Mesangial cell (primary cell): ENCODE measurements at places on chromosomes 7 and 10. TPM values are rescaled to one million over a fixed set of nuclear protein-coding genes. Genes with fewer than 3 reads are reported as not detected.

TLX1 gene
- total RNA-seq = not detected in 2 replicates

DGKI gene
- total RNA-seq = 3.4 and 13.4 TPM in 2 replicates

TMEM196 gene
- under 0.01 and 0.13 TPM in 2 replicates for total RNA-seq

LLCFC1 gene
- not detected in 2 replicates for total RNA-seq

CUZD1 gene
- 0.16 and 0.51 TPM in 2 replicates for total RNA-seq

LEP gene
- not detected in 2 replicates for total RNA-seq

PDGFA gene
- 41.6 and 50.0 TPM in 2 replicates for total RNA-seq

SRPK2 gene
- total RNA-seq = 19.1 and 19.9 TPM in 2 replicates

NEUROD6 gene
- not detected in 2 replicates for total RNA-seq

DPP6 gene
- 0.25 TPM in 1 of 2 replicates, not detected in the other for total RNA-seq

IGF2BP3 gene
- total RNA-seq = 27.7 and 39.0 TPM in 2 replicates

EMX2 gene
- 2.3 and 7.2 TPM in 2 replicates for total RNA-seq

CPA4 gene
- total RNA-seq = 40.3 and 40.9 TPM in 2 replicates

ARMS2 gene
- not detected in 2 replicates for total RNA-seq

GIMAP4 gene
- not detected in 2 replicates for total RNA-seq

RADIL gene
- total RNA-seq = 0.63 and 1.3 TPM in 2 replicates

CDC14C gene
- 0.13 TPM in 1 of 2 replicates, not detected in the other for total RNA-seq

HERC4 gene
- total RNA-seq = 16.7 and 21.5 TPM in 2 replicates

TRIM73 gene
- total RNA-seq = 0.89 TPM in 1 of 2 replicates, not detected in the other

VWDE gene
- total RNA-seq = 0.38 TPM in 1 of 2 replicates, not detected in the other

TMEM229A gene
- not detected in 2 replicates for total RNA-seq

PVRIG gene
- total RNA-seq = not detected in 2 replicates

ZNF212 gene
- total RNA-seq = 6.2 and 6.3 TPM in 2 replicates

PHYHIPL gene
- under 0.01 TPM in 1 of 2 replicates, not detected in the other for total RNA-seq

PGAM2 gene
- total RNA-seq = 0.25 TPM in 1 of 2 replicates, not detected in the other

PROSER2 gene
- total RNA-seq = 35.5 and 86.5 TPM in 2 replicates

SORBS1 gene
- 1.3 and 2.8 TPM in 2 replicates for total RNA-seq

EPDR1 gene
- total RNA-seq = 34.5 and 53.1 TPM in 2 replicates

CYP2E1 gene
- 0.16 and 0.38 TPM in 2 replicates for total RNA-seq

THNSL1 gene
- total RNA-seq = 1.1 and 1.3 TPM in 2 replicates

FEZF1 gene
- not detected in 2 replicates for total RNA-seq

HTR5A gene
- total RNA-seq = not detected in 2 replicates

CDH23 gene
- under 0.01 and 0.13 TPM in 2 replicates for total RNA-seq

PNLIPRP3 gene
- not detected in 2 replicates for total RNA-seq

CPN1 gene
- total RNA-seq = not detected in 2 replicates

CCDC7 gene
- total RNA-seq = 0.49 and 0.76 TPM in 2 replicates

ZNF3 gene
- 14.0 and 22.6 TPM in 2 replicates for total RNA-seq

NFE2L3 gene
- total RNA-seq = 25.9 and 34.5 TPM in 2 replicates

CFTR gene
- total RNA-seq = 1.3 TPM in 1 of 2 replicates, not detected in the other

FLNC gene
- 232 and 267 TPM in 2 replicates for total RNA-seq

LMOD2 gene
- total RNA-seq = not detected in 2 replicates

CXCL12 gene
- total RNA-seq = 0.81 and 4.7 TPM in 2 replicates

TAS2R41 gene
- total RNA-seq = not detected in 2 replicates

PKD2L1 gene
- not detected in 2 replicates for total RNA-seq

AKR1D1 gene
- not detected in 2 replicates for total RNA-seq
